ENCODE measurements at places on chromosomes 5 and 9. TPM values are rescaled to one million over a fixed set of nuclear protein-coding genes. Genes with fewer than 3 reads are reported as not detected.

TMEM250 gene
- 30.3 TPM for total RNA-seq

FRMD3 gene
- total RNA-seq, result 0.29 TPM

TEX10 gene
- total RNA-seq, result 35.1 TPM

F2RL1 gene
- total RNA-seq, result 140 TPM

BRD3 gene
- 39.6 TPM for total RNA-seq

RANBP17 gene
- 15.9 TPM for total RNA-seq

RHOBTB3 gene
- 73.8 TPM for total RNA-seq

PRR7 gene
- total RNA-seq, result 9.9 TPM

IFNK gene
- total RNA-seq, result not detected

DNA sequence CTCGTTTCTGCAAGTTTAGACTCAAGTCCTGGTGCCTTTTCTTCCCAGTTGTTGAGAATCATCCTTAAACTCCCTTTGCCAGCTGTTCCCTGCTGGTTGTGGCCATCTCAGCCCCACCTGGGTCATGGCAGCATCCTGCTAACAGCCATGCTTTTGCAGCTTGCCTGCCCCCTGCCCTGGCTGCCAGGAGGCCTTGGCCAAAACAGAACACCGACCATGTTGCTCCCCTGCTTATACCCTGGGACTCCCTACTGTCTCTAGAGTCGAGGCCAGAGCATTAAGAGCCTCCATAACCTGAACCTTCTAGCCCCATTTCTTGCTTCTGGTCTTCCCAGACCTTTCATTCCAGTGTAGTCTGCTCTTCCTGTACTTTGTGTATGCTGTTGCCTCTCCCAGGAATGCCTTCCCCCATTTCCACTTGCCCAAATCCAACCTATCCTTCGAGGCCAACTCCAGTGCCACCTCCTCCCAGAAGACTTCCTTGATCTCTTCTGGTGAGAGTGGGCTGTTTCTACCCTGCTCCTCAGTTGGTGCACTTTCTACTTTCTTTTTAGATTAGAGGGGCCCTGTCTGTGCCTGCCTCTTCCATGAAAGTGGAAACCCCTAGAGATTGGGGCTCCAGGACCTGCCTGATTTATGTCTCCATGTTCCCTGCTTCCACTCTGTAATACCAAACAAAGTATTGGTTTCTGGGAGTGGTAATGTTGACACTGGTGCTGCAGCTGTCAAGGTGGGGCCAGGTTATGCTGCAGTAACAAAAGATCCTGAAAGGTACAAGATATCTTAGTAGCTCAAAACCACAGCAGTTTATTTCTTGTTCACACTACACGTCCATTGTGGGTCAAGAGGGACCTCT lies 88.2 kb downstream of the AMBP start:
- H3K4me1 ChIP-seq, result peaks cover 18% of the 10 kb centered on the region
- H3K27ac ChIP-seq, result no peak overlapping the region
- DNase-seq, result no peak
- peaks cover 6% of the 10 kb centered on the region for H3K36me3 ChIP-seq

DNA sequence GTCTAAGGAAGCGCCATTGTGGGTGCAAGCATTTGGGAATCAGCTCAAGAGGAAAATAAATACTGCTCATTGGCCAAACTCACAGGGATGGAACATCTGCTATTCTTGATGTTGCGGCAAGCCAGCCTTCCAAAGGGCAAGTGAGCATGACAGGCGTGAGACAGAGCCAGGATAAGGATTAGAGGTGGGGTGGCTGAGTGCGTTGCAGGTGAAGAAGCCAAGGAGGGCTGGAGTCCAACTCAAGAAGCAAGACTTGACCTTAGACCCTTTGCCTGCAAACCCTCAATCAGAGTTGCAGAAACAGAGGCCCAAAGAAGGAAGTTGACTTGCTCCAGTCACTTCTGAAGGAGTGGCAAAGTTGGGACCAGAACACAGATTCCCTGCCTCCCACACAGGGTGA lies 79.4 kb downstream of the WWC1 start:
- peaks cover 7% of the 10 kb centered on the region for H3K4me1 ChIP-seq
- no peak overlapping the region for H3K4me3 ChIP-seq
- no peaks in the 10 kb centered on the region for H3K36me3 ChIP-seq
- DNase-seq, result no peak
- H3K27me3 ChIP-seq, result no peaks in the 10 kb centered on the region

DNA sequence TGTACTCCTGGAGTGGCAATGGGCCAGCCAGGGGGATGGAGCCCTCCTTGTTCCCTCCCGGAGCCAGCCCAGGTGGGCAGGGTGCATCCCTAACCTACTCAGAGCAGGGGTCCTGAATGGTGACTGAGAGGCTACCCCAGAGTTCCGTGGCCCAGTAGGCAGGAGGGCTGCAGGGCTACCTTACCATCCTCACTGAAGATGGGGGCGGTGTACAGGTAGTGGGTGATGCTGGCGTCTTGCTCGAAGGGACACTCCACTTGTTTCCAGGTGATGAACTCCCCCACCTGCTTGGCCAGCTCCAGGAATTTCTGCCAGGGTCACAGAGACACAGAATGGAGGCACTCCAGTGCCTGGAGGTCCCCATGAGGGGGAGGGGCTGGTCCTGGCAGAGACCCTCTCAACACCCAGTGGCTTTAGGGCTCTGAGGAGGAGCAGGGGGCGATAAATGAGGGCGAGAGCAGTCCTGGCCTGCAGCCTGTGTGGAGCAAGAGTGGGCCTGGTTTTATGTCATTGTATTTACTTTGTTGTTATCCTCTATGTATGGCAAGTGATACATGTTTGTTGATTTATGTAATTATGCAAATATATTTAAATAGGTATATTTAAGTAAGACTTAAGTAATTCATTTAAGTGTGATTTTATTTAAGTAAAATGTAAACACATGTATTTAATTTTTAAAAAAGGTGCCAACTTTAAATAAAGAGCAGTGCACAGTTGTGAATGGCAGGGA lies 39.9 kb upstream of the RNF130 start:
- no peaks in the 10 kb centered on the region for H3K27me3 ChIP-seq
- no peak overlapping the region for H3K27ac ChIP-seq
- no peak for DNase-seq
- no peaks in the 10 kb centered on the region for H3K4me1 ChIP-seq
- H3K4me3 ChIP-seq, result no peak overlapping the region

DNA sequence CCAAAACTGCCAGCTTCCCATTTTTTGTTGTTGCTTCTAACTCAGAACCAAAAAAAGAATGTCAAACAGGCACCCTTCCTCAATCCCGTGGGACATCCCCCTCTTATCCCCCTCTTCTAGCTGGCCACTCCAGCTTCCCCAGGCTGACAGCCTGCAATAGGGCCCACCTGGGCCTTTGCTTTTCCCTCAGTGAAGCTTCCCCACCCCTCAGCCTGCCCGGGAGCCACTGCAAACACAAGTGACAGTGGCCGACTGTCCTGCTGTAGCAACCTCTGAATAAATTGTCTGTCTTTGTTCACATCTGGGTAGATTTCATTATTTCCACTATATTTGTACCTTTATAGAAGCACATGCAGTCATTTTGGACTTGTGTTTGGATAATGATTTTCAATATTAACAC lies 245.3 kb downstream of the GADD45G start:
- H3K27ac ChIP-seq, result no peak overlapping the region
- no peak overlapping the region for H3K4me3 ChIP-seq
- no peak for DNase-seq
- H3K4me1 ChIP-seq, result no peaks in the 10 kb centered on the region
- H3K27me3 ChIP-seq, result no peaks in the 10 kb centered on the region

DNA sequence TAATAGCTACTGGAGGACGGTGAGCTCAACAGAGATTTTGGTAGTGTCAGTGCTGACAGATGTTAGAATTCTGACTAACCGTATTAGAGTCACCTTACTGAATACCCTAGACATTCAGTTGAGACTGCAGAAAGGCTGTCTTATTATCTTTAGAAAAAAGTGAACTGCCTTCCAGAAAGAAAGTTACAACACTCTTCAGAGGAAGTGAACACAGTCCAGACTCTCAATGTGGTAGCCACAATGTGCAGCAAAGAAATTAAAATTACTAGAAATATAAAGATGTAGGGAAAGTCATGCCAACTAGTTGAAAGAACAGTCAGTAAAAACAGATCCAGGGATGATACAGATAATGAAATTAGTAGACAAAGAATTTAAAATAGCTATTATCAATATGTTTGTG lies 47.1 kb upstream of the COL15A1 start:
- no peaks in the 10 kb centered on the region for H3K36me3 ChIP-seq
- H3K27ac ChIP-seq, result no peak overlapping the region
- no peak overlapping the region for H3K4me3 ChIP-seq
- no peak for DNase-seq
- peaks cover 3% of the 10 kb centered on the region for H3K27me3 ChIP-seq

- H3K4me1 ChIP-seq, result peaks cover 29% of the 10 kb centered on the region
- peak overlapping the region; percentile 41 for H3K4me3 ChIP-seq
- no peaks in the 10 kb centered on the region for H3K36me3 ChIP-seq
- DNase-seq, result peak; percentile 24
These were observed 1.0 kb upstream of the TSLP start for GRCh38 chr5:111070272-111071134.

DNA sequence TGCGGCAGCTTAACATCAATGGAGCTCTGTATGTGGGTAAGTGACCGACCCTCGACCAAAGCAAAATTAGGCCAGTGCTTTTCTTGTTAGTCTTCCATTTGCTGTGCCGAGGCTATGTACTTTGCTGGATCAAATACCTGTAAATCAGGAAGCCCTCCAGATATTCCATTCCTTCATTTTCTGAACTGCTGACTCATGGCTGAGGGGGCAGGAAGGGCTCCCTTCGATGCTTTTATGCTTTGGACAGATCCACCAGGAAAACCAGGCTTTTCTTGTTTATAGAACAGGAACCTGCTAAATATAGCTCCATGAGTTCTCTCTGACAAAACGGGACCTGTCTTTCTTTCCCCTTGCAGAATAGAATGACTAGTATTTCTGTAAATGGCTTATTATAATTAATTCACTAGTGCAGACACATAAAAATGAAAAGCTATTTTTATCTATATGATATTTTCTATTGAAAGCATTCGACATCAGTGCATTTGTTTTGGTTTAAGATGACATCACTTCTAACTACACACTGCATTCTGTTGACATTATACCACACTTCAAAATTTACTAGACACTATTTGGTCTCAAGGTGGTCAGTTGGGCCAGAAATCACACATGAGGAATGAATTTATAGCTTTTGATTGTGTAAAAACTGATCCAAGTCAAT lies 93.3 kb downstream of the LIFR start:
- H3K4me1 ChIP-seq, result peaks cover 46% of the 10 kb centered on the region
- peak overlapping the region; percentile 82 for H3K27ac ChIP-seq
- no peak overlapping the region for H3K4me3 ChIP-seq
- peak; percentile 41 for DNase-seq
- no peaks in the 10 kb centered on the region for H3K36me3 ChIP-seq
- H3K27me3 ChIP-seq, result no peaks in the 10 kb centered on the region

GRCh38 chr5:78888580-78889368 lies 96.3 kb downstream of the ARSB start:
- DNase-seq, result no peak
- H3K27ac ChIP-seq, result no peak overlapping the region
- no peaks in the 10 kb centered on the region for H3K36me3 ChIP-seq
- H3K4me1 ChIP-seq, result no peaks in the 10 kb centered on the region

DNA sequence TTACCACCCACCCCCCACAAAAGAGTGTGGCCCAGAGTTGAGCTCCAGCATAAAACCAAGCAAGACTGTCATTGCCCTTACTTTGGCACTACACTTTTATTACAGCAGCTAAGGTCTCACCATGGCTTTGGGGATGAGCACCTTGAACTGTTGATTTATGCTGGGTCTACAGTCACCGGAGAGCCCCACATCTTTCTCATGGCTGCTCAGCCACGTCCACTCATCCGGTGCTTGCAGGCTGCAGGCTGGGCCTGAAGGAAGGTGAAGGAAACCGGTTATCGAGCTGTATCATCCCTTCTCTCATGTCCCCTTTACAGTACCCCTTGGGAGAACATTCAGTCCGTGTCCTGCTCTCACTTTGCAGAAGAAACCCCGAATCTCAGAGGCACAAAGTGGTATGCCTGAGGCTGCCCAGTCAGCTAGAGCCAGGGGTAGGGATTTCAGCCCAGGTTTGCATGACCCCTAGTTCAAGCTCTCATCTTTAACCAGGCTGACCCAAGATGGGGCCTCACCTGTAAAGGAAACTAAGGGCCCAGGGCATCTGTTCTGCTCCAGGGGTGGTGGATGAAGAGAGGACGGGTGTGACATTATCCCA lies 11.6 kb downstream of the TMOD1 start:
- no peak for DNase-seq
- peaks cover 4% of the 10 kb centered on the region for H3K27me3 ChIP-seq
- no peaks in the 10 kb centered on the region for H3K36me3 ChIP-seq
- peaks cover 4% of the 10 kb centered on the region for H3K4me1 ChIP-seq

DNA sequence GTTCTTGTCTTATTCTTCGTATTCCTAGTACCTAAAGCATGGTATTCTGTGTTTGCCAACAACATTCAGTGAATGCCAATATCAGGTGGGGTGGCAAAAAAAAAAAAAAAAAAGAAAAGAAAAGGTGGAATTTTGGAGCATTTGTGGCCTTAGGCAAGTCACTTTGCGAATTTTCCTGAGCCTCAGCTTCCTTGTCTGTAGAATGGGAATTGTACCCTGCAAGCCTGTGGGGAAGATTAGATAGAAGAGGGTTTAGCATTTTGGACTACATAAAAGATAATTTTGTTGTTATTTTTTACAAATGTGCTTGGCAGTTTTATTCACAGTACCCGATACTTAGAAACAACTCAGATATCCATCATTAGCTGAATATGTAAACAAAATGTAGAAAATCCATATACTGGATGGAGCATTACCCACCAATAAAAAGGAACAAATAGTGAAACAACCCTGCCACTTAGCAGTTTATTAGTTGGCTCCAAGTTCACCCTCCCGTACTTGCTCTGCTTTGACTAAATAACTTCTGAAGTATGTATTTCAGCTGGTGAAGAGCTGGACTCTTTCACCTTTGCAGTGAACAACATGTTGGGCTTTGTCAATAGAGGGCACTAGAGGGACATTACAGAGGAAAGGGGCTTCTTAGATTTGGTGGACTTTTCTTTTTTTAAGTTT lies 13.6 kb downstream of the UBE2D2 start:
- no peak overlapping the region for H3K27ac ChIP-seq
- DNase-seq, result peak; percentile 13
- no peaks in the 10 kb centered on the region for H3K27me3 ChIP-seq

GRCh38 chr5:10601246-10602030 lies 37.6 kb downstream of the ANKRD33B start:
- peaks cover 27% of the 10 kb centered on the region for H3K4me1 ChIP-seq
- H3K27ac ChIP-seq, result peak overlapping the region; percentile 34
- no peaks in the 10 kb centered on the region for H3K36me3 ChIP-seq
- peak overlapping the region; percentile 30 for H3K4me3 ChIP-seq

DNA sequence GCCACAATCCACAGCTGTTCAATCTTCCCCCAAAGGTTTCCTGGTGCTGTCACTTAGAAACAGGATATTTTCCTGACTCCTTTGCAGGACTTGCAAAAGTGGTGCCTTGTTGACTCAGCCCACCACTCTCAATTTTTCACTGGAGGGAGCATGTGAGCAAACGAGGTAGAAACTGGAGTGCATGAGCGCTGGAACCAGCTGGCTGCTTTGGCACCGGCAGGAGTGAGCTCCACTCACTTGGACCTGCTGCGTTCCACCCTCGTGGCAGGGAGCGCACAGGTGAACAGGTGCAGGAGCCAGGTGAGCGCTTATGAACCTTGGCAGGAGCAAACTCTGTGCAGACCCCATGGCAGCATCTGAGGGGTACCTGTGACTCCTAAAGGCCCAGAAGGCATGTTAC lies 364.1 kb upstream of the RORB start:
- no peaks in the 10 kb centered on the region for H3K36me3 ChIP-seq
- no peak for DNase-seq
- no peak overlapping the region for H3K27ac ChIP-seq
- H3K4me1 ChIP-seq, result no peaks in the 10 kb centered on the region
- no peak overlapping the region for H3K4me3 ChIP-seq

- no peak overlapping the region for H3K4me3 ChIP-seq
- H3K36me3 ChIP-seq, result no peaks in the 10 kb centered on the region
- no peaks in the 10 kb centered on the region for H3K4me1 ChIP-seq
- no peak for DNase-seq
- no peak overlapping the region for H3K27ac ChIP-seq
- H3K27me3 ChIP-seq, result peaks cover 3% of the 10 kb centered on the region
These were observed 83.9 kb downstream of the NDFIP1 start for GRCh38 chr5:142192286-142193113.

Measured in astrocyte (in vitro differentiated cells and primary cell).